ENCODE measurements at places on chromosomes 5 and 9.

DNA sequence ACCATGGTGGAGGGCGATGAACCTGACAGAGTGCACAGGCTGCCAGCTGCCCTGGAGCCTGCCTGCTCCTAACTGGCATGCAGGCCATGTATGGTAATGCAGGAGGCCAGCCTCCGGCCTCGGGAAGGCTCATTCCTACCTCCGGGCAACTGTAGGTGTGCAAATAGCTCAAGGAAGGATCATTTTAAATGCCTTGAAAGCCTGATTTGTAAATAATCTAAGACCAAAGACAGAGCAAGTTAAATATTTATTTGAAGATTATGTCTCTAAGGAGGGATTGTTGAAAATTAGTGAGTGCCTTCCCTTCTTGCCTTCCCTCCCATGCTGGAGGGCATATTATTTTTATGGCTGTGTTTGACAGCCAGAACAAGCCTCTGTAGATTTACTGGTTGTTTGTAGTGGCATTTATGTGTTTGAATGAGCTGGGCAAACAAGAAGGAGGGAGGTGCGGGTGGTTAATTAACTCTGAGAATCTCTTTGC is 285.7 kb upstream of the TUT7 start:
- no peak for DNase-seq

DNA sequence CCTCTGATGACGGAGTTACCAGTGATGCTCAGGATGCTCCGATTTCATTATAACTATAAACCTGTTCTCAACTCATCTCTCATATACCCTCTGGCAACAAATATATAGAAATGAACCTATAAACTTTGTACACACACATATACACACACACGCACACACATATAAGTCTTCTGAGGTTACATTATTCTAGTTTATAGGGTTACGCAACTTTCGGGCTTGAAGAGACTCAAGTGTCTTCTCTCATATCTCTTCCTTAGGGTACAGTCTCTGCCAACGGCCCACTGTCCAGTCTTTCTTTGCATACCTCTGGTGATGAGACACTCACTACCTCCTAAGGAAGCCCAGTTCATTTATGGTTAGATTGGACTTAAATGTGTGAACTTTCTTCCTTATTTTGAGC is 69.4 kb upstream of the TBC1D2 start:
- no peak for DNase-seq

DNA sequence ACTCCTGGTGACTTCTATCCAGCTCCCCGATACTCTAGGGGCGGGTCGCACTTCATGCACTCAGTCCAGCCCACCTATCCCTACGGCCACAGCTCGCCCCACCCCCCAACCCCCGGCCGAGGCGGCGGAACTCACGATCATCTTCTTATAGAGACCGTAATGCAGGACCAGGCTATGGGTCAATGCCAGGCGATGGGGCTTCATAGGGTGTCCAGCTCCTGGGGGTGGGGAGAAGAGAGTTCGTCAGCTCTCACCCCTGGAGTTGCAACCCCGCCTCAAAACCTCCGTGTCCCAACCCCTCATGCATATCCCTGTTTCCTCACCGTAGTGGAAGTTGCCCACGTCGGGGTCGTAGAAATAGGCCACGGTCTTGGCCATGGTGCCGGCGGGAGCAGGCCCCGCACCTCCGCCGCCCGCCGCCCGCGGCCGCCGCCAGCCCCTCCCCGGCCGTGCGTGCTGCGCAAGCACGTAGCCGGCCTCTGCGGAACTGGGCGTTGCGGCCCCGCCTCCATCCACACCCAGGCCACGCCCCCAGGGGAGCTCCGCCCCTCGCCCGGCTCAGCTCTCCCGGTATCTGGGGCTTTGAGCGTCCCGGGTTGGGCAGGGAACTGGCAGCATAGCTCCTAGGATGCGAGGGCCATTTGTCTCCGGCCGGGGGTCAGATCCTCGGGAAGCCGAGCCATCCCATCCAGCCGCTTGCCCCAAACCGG is at the start of the genes HDAC3 and RELL2:
TSS of gene HDAC3 (minus strand) at position 437 of the 710 bp plus-strand sequence. CDS start at position 378, 59 bp downstream.
TSS of gene RELL2 (plus strand) at position 585 of the 710 bp plus-strand sequence. CDS start 1,229 bp downstream, outside the sequence.
- DNase-seq, result peak; percentile 96

GRCh38 chr9:132247942-132248341 is 86.1 kb downstream of the NTNG2 start:
- DNase-seq, result no peak

DNA sequence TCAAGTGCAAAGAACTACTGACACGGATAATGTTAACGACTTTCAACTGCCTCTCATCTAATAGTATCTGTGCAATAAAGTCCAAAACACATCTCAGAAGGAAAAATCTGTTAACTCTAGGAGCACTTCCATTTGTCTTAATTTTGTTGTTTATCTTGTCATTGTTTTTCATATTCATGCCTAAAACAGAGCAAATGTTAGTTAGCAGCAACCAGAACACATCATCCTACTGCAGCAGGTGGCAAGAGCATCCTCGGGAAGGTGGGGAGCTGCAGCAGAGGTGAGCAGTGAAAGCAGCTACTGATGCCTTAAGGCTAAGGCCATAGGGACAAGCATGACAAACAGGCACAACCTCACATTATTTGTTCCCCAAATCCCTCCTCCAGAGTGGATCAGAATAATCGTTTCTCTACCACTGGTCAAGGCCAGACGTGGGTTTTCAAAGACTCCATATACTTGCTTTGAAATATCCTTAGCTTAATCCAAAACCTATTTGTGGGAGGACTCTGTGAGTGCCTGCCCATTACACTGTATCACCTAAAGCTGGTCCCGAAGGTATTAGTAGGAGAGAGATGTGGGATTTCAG is 1.0 kb downstream of the HMGCS1 start:
- DNase-seq, result no peak

- no peak for DNase-seq
Observed at GRCh38 chr5:150143350-150144245, 12.0 kb downstream of the PDGFRB start.

- no peak for DNase-seq
Observed at GRCh38 chr5:147554261-147554817, 44.5 kb upstream of the DPYSL3 start.

DNA sequence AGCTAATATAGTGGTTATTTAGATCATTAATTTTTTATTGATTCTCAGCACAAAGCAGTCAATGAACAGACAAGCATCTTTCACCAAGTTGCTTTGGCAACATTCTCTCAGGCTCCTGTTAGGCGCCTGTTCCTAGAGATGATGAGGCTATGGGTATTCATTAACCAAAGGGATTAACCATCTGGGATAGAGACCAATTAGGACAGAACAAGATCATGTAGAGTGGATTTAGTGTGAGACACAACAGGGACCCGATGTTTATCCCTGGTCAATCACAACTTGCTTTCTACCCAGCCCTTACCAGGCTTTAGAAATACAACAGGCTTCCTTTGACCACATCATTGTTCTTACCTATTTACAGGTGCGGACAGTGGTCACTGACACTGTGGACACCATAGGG is 82.2 kb downstream of the PJA2 start:
- DNase-seq, result no peak

- no peak for DNase-seq
Observed at GRCh38 chr9:13111778-13112177, 167.7 kb downstream of the MPDZ start.

DNA sequence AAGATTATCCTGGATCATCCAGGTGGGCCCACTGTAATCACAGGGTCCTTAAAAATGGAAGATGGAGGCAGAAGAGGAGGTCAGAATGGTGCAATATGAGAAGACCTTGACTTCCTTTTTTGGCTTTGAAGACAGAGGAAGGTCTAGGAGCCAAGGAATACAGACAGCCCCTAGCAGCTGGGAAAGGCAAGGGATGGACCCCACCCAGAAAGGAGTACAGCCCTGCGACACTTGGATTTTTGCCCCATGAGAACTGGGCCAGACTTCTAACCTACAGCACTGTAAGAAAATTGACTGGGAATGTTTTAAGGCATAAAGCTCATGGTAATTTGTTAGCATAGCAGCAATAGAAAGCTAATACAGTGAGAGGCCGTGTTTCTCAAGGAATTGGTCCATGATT is 66.9 kb upstream of the LRRTM2 start:
- no peak for DNase-seq
